ENCODE measurements at places on chromosomes 7 and 10. TPM values are rescaled to one million over a fixed set of nuclear protein-coding genes. Genes with fewer than 3 reads are reported as not detected.
A peak's percentile ranks its signal among the peaks of the same experiment; 100 is the strongest.

DNA sequence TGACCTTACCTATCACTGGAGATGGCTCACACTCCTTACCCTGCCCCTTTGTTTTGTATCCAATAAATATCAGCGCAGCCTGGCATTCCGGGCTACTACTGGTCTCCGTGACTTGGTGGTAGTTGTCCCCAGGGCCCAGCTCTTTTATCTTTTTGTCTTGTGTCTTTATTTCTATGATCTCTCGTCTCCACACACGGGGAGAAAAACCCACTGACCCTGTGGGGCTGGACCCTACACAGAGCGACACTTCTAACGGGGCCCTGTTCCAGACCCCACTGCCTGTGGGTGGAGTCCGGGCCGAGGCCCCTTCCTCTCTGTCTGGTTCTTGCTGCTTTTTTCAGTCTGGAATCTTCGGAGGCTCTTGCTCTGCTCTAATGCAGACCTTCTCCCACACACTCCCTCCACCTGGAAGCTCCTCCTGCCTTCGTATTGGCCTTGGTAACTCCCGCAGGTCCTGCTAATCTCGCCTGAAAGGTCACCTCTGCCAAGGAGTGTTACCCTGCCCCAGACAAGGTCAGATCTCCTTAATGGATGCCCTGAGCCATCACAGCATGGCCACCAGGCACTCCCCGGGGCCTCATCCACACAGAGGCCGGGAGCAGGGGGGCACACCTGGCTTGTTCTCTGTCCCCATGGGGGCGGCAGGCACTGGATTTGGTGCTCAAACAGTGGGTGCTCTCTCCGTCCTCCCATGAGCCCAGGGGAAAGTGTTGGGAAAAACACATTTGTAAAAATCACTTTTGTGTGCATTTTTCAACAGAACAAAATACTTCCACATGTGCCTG is 531.7 kb downstream of the PTPRN2 start:
- no peaks in the 10 kb centered on the region for H3K27me3 ChIP-seq
- DNase-seq, result no peak

- DNase-seq, result no peak
- H3K4me3 ChIP-seq, result no peak overlapping the region
- no peaks in the 10 kb centered on the region for H3K36me3 ChIP-seq
- no peaks in the 10 kb centered on the region for H3K27me3 ChIP-seq
- H3K27ac ChIP-seq, result no peak overlapping the region
- H3K4me1 ChIP-seq, result no peaks in the 10 kb centered on the region
These were observed 45.4 kb upstream of the GRM3 start for GRCh38 chr7:86598311-86598710.

GRCh38 chr7:33043501-33044400 is 18.8 kb downstream of the NT5C3A start:
- H3K4me3 ChIP-seq, result no peak overlapping the region
- H3K36me3 ChIP-seq, result no peaks in the 10 kb centered on the region
- peaks cover 39% of the 10 kb centered on the region for H3K4me1 ChIP-seq
- H3K27me3 ChIP-seq, result no peaks in the 10 kb centered on the region

DNA sequence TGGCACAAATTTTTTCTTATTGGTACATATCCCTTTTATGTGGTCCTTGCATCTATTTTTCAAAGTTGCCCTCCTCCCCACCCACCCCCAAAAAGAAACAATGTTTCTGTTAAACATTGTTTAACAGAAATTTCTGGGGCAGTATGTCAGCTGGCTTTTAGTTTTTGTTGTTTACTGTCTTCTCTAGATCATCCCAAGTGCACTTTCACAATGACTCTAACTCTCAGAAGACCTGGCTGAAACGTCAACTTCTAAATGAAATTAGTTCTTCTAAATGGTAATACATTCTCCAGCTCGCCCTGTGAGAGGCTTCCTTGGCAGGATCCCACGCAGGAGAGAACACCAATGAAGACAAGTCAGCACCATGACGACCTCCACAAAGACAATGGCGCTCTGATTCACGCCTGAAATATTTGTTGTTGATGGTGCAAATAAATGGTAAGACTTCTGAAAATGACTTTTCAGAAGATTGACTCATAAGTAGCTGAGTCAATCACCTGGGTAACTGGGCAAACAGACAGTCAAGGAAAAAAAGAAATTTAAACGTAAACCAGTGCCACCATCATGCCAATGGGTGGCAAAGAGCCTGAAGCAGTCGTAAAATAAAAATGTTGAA is 293.7 kb downstream of the FZD1 start:
- no peak overlapping the region for H3K4me3 ChIP-seq
- DNase-seq, result no peak
- H3K4me1 ChIP-seq, result no peaks in the 10 kb centered on the region
- H3K36me3 ChIP-seq, result no peaks in the 10 kb centered on the region

DNA sequence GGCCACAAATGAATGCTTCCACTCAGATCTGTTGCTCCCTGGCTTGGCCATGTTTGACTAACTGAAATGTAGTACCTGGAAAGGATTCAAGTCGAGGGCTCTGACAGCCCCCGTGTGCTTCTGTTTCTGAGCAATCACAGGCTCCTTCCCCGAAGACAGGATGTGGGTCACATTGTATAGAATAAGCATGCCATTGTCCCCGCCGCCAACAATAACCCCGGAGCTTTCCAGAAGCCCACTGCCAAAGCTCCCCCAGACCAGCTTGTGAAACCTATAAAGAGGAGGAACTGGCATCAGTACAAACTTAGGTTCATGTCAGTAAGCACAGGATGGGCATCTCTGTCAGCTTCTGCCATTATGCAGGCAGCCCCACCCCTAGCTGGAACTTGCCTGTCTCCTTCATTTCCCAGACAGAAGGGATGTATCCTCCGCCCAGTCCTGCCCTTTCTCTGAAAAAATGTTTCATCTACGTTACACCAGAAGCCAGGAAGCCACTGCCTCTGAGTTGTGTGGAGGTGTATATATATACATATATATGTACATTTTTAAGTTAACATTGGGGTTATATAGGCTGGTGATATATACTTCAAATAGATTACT is 10.3 kb downstream of the SEC31B start:
- no peak overlapping the region for H3K4me3 ChIP-seq
- no peaks in the 10 kb centered on the region for H3K36me3 ChIP-seq
- no peak for DNase-seq
- no peak overlapping the region for H3K27ac ChIP-seq

DNA sequence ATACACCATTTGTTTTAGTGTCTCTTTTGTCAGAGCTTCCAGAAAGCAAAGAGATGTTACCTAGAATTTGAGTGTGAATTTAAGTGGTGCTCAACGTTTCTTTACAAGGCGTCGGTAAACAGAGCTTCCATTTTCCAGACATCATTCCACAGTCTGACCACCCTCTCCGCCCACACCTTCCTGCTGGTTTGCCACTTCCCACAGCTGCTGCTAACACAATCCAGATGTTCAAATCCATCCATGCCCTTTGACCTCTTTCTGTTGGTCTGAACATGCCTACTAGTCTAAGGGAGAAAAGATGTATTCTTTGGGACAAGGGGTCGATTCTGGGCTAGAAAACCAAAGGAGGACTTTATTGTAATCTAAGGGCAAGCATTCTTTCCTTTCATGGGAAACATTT is 86.1 kb downstream of the FAM107B start:
- no peaks in the 10 kb centered on the region for H3K4me1 ChIP-seq
- no peak overlapping the region for H3K4me3 ChIP-seq
- H3K36me3 ChIP-seq, result no peaks in the 10 kb centered on the region
- no peak for DNase-seq

- no peak overlapping the region for H3K4me3 ChIP-seq
- no peaks in the 10 kb centered on the region for H3K27me3 ChIP-seq
- H3K27ac ChIP-seq, result no peak overlapping the region
- no peaks in the 10 kb centered on the region for H3K4me1 ChIP-seq
- no peaks in the 10 kb centered on the region for H3K36me3 ChIP-seq
- DNase-seq, result no peak
These were observed 99.1 kb upstream of the JCAD start for GRCh38 chr10:30158325-30158960.

- no peaks in the 10 kb centered on the region for H3K27me3 ChIP-seq
- no peak overlapping the region for H3K27ac ChIP-seq
- H3K4me1 ChIP-seq, result no peaks in the 10 kb centered on the region
- DNase-seq, result no peak
- no peaks in the 10 kb centered on the region for H3K36me3 ChIP-seq
These were observed 126.5 kb downstream of the SLIT1 start for GRCh38 chr10:97059006-97059871.

- no peak for DNase-seq
- H3K27ac ChIP-seq, result no peak overlapping the region
- H3K27me3 ChIP-seq, result no peaks in the 10 kb centered on the region
- H3K4me3 ChIP-seq, result no peak overlapping the region
These were observed 642.1 kb downstream of the LRMDA start for GRCh38 chr10:76073524-76073923.

GRCh38 chr7:15915686-15916293 is 229.3 kb upstream of the MEOX2 start:
- no peaks in the 10 kb centered on the region for H3K36me3 ChIP-seq
- DNase-seq, result no peak
- no peak overlapping the region for H3K4me3 ChIP-seq
- H3K27ac ChIP-seq, result no peak overlapping the region

GRCh38 chr7:11702938-11703337 is 129.1 kb downstream of the THSD7A start:
- no peaks in the 10 kb centered on the region for H3K36me3 ChIP-seq
- H3K4me3 ChIP-seq, result no peak overlapping the region
- H3K4me1 ChIP-seq, result no peaks in the 10 kb centered on the region
- no peak for DNase-seq

DNA sequence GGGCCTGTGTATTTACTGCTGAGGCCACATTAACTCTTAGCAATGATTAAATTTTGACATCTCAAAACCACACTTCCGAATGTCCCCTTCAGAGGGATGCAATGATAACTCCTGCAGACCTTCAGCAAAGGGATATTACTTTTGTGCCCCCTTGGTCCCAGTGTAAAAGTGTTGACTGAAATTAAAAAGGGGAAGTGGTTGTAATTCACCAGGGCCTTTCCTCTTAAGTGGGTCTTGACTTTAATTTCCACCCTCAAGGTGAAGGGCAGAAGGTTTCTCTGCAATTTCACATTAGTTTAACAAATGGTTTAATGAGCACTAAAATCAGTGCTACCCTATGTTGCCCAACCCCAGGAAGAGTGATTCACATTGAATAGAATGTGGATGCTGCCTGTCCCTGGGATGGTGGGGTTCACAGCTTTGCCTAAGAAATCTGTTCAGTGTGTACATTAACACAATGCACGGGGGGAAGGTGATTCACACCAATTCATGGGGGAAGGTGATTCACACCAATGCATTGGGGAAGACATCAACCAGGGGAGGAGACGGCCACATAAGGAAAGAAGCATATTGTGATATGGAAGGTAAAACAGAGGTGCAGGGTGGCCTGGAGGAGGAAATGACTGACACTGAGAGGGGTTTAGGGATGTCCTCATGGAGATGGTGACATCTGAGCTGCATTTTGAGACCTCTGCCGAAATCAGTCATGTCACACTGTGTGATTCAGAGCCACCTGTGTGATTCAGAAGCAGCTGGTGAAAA is 19.4 kb upstream of the TNS3 start:
- peaks cover 36% of the 10 kb centered on the region for H3K4me1 ChIP-seq
- no peak overlapping the region for H3K27ac ChIP-seq
- H3K36me3 ChIP-seq, result no peaks in the 10 kb centered on the region
- H3K27me3 ChIP-seq, result no peaks in the 10 kb centered on the region
- H3K4me3 ChIP-seq, result no peak overlapping the region
- DNase-seq, result no peak

DNA sequence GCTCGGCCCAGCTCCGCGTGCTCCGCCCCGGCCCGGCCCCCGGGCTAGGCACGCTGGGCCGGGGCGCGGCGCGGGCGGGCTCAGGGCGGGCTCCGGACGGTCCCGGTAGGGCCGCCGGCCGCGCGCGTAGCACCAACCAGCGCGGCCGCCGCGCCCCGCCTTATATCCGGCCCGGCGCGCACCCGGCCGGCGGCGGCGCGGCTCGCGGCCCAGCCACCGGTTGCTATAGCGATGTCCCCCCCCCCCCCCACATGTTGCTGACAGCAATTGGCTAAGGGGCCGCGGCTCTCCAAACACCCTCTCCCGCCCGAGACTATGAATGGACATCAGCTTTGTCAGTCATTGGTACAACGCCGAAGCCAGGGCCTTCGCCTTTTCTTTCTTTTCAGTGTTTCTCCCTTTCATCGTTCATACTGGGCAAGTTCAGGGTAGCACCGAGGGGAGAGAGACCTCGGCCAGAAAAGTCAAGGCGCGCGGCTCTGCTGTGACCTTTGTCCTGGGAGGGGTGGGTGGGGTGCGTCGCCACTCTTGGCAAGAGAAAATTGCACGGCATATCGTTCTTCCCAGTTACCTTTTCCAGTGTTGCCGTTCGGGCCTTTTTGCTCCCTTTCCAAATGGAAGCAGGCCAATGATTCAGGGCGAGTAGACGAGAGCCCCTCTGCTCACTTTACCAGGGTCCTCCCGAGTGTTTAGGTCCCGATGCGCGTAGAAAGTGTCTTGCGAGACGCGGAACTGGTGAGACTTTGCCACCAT is 354.2 kb downstream of the DNAJB6 start:
- peaks cover 19% of the 10 kb centered on the region for H3K27me3 ChIP-seq
- no peak for DNase-seq
- H3K36me3 ChIP-seq, result no peaks in the 10 kb centered on the region
- no peak overlapping the region for H3K27ac ChIP-seq
- H3K4me1 ChIP-seq, result peaks cover 25% of the 10 kb centered on the region

GRCh38 chr10:116521424-116522290 is 24.1 kb upstream of the PNLIP start:
- DNase-seq, result no peak
- no peak overlapping the region for H3K27ac ChIP-seq
- H3K4me1 ChIP-seq, result no peaks in the 10 kb centered on the region
- H3K27me3 ChIP-seq, result no peaks in the 10 kb centered on the region

GRCh38 chr10:34492081-34492480 is 323.0 kb downstream of the PARD3 start:
- H3K36me3 ChIP-seq, result no peaks in the 10 kb centered on the region
- H3K4me1 ChIP-seq, result peaks cover 18% of the 10 kb centered on the region
- H3K27me3 ChIP-seq, result no peaks in the 10 kb centered on the region
- DNase-seq, result no peak
- peak overlapping the region; percentile 5 for H3K27ac ChIP-seq

GRCh38 chr7:1919539-1920265 is 249.6 kb downstream of the ELFN1 start:
- no peak for DNase-seq
- H3K27ac ChIP-seq, result no peak overlapping the region
- peaks cover 31% of the 10 kb centered on the region for H3K4me1 ChIP-seq

- H3K27me3 ChIP-seq, result no peaks in the 10 kb centered on the region
- DNase-seq, result no peak
- H3K36me3 ChIP-seq, result no peaks in the 10 kb centered on the region
These were observed 102.7 kb upstream of the TNRC18 start for GRCh38 chr7:5526100-5526905.

SH2B2 gene
- total RNA-seq, result 8.8 TPM

POMZP3 gene
- total RNA-seq, result 16.2 TPM

TFEC gene
- total RNA-seq, result 4.7 TPM

SUN3 gene
- not detected for total RNA-seq

STX1A gene
- 17.2 TPM for total RNA-seq

NUTM2E gene
- not detected for total RNA-seq

MUC3A gene
- total RNA-seq, result 0.49 TPM

TSPAN14 gene
- 98.0 TPM for total RNA-seq

LRRC4 gene
- 6.1 TPM for total RNA-seq

KCP gene
- total RNA-seq, result 1.2 TPM

CPXM2 gene
- 18.9 TPM for total RNA-seq

TMEM229A gene
- total RNA-seq, result not detected

Data from vagina (tissue), 2 donors.